ENCODE measurements at places on chromosomes 5 and 9.

DNA sequence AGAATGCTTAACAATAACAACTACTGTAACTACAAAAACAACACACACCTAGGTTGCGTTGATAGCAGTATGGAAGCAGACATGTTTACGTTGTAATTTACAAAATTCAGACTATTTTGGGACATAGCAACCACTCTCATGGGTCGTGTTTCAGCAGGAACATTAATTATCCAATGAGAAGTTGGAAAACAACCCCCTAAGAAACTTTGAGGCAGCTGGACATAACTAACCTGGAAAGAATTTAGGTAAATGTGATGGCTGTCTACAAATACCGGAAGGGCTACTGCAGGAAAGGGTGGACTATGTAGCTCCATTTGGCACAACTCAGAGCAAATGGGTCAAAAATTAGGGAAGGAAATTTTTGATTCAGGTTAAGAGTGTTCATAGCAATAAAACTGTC is 409.3 kb downstream of the ADGRV1 start:
- DNase-seq: no peak

GRCh38 chr9:93039976-93040375 is 18.5 kb upstream of the SUSD3 start:
- DNase-seq: no peak

DNA sequence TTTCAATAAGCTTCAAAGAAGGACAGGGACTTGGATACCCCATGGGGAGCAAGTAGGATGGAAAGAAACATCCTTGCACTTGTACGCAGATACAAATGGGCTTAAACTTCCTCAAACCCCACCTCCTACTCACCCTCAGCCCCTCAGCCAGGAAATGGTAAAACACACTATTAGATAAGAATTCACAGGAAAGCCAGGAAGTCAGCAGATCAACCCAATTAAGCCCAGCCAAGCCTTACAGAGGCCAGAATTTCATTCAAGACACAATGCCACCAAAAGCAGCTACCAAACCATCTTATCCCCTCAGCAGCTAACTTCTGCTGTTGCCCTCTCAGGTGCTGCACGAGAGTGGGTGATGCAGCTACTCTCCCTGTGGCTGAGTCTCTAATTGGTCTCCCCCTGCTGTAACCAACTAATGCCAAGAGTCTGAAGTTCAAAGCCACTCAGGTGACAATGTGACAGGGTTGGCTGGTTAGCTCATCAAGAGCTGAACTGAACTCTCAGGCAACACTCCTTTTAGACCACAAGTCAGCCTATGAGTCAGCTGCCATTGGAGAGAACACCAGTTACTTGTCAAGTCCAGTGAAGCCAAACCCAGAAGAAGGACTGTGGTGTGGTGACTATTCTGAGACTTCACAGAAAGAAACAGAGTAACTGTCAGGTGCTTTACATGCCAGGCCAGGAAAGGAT is 201.9 kb downstream of the ZNF608 start:
- no peak for DNase-seq

DNA sequence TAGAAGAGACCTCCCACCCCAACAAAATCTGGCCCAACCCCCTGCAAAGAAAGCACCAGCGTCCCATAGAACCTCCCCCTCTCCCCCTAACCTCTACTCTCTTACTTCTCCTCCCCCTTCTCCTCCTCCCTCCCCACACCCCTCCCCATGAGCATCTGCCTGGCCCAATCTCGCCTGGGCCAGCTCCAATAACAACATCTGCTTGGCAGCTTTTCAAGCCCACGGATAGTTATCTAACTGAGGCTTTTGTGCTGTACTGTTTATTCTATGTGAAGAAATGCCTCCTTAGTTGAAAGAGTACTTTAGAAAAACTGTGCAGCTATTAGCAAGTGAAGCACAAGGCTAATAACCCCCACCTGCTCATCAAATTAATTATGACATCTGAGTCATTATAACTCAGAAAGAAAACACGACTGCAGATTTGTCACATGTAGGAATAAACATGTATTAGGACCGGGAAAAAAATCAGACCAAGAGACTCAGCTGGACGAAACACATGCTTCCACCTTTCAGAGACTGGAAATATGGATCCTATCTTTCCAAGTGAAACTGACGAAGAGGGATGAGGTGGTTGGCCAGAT is 42.8 kb downstream of the NFIB start:
- peak; percentile 70 for DNase-seq

GRCh38 chr5:154118893-154119336 is 71.6 kb upstream of the GALNT10 start:
- DNase-seq: peak; percentile 86

- DNase-seq: peak; percentile 44
Measured at GRCh38 chr5:168179192-168179593, 112.3 kb upstream of the WWC1 start.

DNA sequence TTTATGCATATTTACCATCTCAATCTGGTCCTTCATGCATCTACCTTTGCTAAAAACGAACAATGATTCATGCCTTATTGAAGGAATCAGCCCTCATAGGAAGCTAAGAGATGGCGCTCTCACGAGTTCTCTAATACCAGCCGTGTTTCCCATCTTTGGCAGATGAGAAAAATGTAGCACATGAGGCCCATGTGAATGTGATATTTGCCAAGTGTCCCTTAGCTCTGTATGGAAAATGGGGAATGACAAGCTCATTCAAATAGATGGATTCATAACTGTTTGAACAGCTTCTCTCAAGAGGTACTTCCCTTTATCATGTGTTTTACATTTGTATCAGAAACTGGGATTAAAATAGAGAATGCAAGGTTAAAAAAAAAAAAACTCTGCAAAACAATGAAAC is 66.1 kb downstream of the TTC39B start:
- peak; percentile 29 for DNase-seq

- no peak for DNase-seq
Measured at GRCh38 chr5:40497573-40497972, 182.1 kb upstream of the PTGER4 start.

DNA sequence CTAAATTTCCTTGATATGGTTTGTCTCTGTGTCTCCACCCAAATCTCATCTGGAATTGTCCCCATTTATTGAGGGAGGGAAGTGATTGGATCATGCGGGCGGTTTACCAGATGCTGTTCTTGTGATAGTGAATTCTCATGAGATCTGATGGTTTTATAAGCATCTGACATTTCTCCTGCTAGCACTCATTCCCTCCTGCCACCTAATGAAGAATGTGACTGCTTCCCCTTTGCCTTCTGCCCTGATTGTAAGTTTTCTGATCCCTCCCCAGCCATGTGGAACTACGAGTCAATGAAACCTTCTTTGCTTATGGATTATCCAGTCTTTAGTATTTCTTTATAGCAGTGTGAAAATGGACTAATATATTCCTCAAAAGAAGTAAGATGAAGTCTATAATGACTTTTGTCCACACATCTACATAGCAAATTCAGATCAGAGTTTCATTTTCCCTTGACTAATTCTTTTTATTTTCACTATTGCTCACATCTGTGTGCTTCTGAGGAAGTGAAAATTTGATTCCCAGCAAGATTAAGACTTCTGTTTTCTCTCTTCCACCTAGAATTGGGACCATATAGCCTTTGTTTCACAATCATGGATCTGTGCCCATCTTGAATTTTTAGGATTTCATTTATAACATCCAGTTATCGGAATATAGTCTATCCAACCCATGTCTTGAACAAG is 393.5 kb downstream of the DMAC1 start:
- no peak for DNase-seq

- no peak for DNase-seq
Measured at GRCh38 chr9:31084350-31084749, 1300.1 kb upstream of the ACO1 start.

DNA sequence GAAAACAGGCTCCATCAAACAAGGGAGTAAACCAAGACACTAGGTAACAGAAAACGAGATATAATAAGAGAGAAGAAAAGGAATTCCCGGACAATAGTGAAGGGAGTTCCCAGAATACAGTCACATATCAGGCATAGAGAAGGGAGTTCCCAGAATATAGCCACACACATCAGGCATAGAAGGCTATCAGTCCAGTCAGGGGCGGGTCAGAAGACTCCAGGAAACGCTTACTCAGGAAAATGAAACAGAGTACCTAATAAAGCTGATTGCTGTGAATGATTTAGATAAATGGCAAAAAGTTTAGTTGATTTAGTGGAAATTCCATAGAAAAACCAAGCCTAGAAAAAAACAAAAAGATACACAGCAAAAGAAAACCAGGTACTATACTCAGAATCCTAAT is 4.9 kb downstream of the TOMM5 start:
- no peak for DNase-seq

DNA sequence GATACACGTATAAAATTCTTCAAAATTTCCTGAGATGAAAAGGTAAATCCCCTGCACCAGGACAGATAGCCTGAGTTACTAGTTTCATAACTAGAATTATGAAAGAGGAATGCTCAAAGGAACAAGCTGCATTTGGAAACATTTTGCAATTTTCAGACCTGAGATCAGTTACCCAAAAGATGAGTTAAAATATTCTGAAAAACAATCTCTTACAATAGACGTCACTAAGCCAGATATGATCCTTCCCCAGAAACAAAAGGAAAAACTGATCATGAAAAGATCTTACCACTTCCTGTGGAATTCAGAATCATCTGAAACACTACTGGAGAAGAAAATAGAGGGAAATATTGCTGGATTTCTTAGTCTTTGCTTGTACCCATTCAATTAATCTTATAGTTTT is 204.7 kb downstream of the ARRDC3 start:
- DNase-seq: no peak

GRCh38 chr5:172901012-172901780 is 58.0 kb upstream of the RPL26L1 start:
- DNase-seq: no peak

DNA sequence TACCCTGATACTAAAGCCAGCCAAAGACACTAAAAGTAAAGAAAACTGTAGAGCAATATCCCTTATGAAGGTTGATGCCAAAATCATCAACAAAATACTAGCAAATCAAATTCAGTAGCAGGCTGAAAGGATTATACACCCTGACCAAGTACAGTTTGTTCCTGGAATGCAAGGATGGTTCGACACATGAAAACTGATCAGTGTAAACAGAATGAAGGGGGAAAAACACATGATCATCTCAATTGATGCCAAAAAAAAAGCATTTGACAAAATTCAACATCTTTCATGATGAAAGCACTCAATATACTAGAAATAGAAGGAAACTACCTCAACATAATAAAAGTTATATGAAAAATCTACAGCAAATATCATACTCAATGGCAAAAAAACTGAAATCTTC is 43.5 kb upstream of the LRRC14B start:
- DNase-seq: no peak

DNA sequence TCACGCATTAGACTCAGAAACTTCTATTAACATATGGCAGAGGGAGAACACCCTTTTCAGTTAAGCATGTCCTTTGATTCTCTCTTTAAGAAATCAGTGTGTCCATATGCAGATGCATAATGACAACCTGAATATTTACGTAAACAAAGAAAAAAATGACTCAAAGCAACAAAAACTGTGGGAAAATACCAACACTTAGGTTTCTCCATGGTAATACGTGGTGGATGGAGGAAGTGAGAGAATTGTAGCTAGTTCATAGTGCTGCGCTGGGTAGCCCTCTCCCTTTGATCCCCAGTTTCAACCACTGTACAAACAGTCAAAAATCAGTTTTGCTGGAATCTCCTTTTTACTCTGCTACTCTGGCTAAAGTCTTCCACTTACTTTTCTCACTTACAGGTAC is 2.0 kb upstream of the MAP3K1 start:
- DNase-seq: no peak

DNA sequence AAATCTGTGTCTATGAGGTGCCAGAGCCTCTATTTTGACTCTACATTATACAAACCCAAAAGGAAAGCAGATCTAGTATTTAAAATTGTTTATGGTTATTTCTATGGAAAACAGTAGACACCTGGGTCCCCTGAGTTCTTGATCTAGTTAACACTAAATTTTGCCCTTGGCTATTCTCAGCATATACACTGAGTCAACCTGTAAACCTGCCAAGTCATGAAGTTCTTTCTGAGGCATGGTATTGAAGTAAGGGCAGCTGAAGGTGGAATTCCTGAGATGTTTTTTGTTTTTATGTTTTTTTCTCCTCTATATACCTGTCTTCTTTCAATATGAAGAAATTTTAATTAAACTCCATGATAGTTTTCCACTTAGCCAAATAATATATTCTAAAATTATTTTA is 120.2 kb downstream of the PDE4D start:
- no peak for DNase-seq

GRCh38 chr5:151173711-151174611 is 16.4 kb upstream of the ANXA6 start:
- no peak for DNase-seq

DNA sequence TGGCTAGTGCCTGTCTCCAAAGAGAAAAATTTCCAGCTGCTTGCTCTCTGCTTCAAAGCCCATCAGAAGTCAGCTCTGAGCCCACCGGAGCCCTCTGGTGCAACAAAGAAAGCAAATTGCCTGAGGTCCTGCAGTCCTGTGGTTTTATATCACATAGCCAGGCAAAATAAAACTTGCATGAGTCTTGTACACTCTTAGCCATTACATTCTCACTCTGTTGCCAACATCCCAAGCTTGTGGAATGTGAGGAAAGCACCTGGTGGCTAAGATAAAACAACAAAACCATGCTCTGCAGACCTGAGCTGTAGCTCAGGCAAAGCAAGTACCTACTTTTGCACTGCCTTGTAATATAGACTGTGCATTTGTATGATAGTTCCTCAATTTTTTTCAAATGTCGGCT is 133.7 kb downstream of the GPBP1 start:
- no peak for DNase-seq

GRCh38 chr9:125883565-125884217 is 136.5 kb downstream of the PBX3 start:
- no peak for DNase-seq

GRCh38 chr5:9924614-9925013 is 294.5 kb upstream of the TAS2R1 start:
- no peak for DNase-seq

DNA sequence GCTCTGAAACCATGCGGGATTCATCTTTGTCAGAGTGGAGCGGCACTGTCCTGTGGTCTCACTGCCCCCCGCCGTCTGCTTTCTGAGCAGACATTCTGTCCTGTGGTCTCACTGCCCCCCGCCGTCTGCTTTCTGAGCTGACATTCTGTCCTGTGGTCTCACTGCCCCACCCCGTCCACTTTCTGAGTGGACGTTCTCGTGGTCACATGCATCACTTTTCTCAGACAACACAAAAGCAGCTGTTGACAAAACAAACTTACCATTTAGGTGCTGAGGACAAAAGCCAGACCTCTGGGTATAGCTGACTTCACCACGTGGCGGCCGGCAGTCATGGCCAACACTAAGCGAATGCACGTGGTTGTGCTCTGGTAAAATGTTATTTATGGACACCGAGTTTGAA is 2.8 kb downstream of the LRRC14B start:
- no peak for DNase-seq

DNA sequence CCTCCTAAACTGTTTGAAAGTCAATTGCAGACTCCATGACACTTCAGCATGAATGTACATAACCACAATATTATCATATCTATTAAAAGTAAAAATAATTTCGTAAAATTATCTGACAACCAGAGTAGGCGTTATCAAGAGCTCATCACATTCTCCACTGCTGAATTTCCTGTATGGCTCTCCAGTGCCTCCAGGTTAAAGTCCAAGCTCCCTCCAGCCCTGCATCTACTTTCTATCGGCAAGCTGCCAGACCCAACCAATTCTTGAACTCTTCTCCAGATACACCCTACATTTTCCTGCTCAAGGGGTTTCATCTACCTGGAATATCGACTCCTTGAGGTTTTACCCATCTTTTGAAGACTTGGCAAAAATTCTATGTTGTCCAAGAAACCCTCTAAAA is 74.5 kb upstream of the TBC1D2 start:
- DNase-seq: no peak

Data from NCI-H2029 (cell line).